ENCODE measurements at places on chromosomes 11 and 22. TPM values are rescaled to one million over a fixed set of nuclear protein-coding genes. Genes with fewer than 3 reads are reported as not detected.

Gene TMPRSS5
- 1.5 TPM for total RNA-seq

Gene DNHD1
- total RNA-seq, result 39.9 TPM

Gene SCN3B
- not detected for total RNA-seq

Gene GCAT
- 2.6 TPM for total RNA-seq

- no peak for DNase-seq
- peaks cover 2% of the 10 kb centered on the region for H3K36me3 ChIP-seq
- no peaks in the 10 kb centered on the region for H3K27me3 ChIP-seq
- no peak overlapping the region for H3K27ac ChIP-seq
- peaks cover 5% of the 10 kb centered on the region for H3K4me1 ChIP-seq
- H3K4me3 ChIP-seq, result no peak overlapping the region
These were observed 12.0 kb downstream of the PPIL2 start for GRCh38 chr22:21677606-21678443.

DNA sequence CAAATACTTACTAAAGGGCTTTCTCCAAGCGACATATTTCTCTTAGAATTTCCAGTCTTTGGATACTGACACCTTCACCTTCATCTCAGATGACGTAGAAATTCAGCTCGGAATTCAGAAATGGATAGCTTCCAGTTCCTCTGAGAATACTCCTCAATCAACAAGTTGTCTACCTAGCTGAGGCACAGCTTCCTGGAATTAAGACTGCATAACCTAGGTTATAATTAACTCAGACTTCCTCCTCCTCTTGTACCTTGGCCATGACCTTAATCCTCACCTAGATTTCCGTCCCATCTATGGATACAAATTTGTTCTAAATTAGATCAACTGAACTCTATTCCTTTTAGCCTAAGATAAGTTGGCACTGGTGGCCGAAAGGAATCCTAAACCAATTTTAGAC lies 17.4 kb downstream of the ATP5MG start:
- peaks cover 6% of the 10 kb centered on the region for H3K36me3 ChIP-seq
- H3K27ac ChIP-seq, result no peak overlapping the region
- H3K4me3 ChIP-seq, result no peak overlapping the region
- no peak for DNase-seq
- no peaks in the 10 kb centered on the region for H3K27me3 ChIP-seq

DNA sequence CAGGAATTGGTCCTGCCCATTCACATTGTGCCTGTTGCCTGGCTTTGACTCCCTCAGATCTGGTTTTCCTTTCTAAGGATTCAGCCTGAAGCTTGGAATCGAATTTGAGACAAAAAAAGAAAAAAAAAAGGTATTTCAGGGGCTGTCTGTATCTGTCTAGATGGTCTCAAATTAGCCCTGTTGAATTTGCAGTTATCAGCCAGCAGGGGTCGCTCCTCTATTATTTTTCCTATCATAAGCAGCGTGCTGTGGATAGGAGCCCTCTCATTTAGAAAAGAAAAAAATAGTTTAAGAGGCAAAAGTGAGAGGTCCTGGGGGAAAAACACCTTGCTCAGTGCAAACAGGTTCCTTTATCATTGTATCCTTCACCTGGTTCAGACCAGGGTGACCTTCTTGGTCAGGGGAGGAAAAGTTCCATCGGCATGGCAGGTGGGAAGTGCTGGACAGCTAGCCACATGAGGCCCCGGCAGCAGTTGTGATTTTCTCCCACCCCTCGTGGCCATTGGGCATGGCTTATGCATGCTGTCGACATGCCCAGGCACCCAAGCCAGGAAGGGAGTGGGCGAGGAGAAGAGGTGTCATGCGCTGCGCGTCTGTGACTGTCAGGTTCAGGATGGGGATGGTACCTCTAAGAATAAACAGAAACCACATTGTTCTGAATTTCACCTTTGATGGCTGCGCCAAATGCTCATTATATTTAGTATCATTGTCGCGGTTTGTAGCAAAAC lies 13.1 kb downstream of the OR5AK2 start:
- H3K4me1 ChIP-seq, result no peaks in the 10 kb centered on the region
- no peak overlapping the region for H3K27ac ChIP-seq
- H3K4me3 ChIP-seq, result no peak overlapping the region
- no peaks in the 10 kb centered on the region for H3K27me3 ChIP-seq
- no peak for DNase-seq

DNA sequence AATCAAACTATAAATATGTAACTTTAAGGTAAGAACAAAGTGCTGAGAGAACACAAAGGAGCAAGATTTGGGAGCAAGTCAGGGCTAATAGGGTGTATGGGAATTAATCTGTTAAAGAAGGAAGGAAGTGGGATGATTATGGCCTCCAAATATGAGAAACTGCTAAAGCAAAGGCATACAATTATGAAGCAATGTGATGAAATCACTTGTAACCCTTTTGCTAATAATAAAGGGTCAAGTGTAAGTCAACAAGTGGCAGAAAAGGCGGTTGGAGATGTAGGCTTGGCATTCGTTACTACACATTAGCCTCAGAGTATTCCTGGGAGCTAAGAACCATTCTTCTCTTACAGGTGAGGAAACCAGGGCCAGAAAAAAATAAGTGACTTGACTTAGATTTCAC lies 1002.3 kb upstream of the TENM4 start:
- H3K36me3 ChIP-seq, result no peaks in the 10 kb centered on the region
- H3K27me3 ChIP-seq, result no peaks in the 10 kb centered on the region
- H3K4me1 ChIP-seq, result no peaks in the 10 kb centered on the region
- H3K27ac ChIP-seq, result no peak overlapping the region

GRCh38 chr11:45267052-45267451 lies 19.1 kb downstream of the SYT13 start:
- H3K27ac ChIP-seq, result no peak overlapping the region
- H3K4me1 ChIP-seq, result no peaks in the 10 kb centered on the region
- H3K36me3 ChIP-seq, result no peaks in the 10 kb centered on the region
- H3K27me3 ChIP-seq, result peaks cover 81% of the 10 kb centered on the region
- H3K4me3 ChIP-seq, result no peak overlapping the region

Measured in T-helper 17 cell (primary cell).